Stomach (tissue), 19 donors: ENCODE measurements at places on chromosomes 3 and 15.
A peak's percentile ranks its signal among the peaks of the same experiment; 100 is the strongest.

DNA sequence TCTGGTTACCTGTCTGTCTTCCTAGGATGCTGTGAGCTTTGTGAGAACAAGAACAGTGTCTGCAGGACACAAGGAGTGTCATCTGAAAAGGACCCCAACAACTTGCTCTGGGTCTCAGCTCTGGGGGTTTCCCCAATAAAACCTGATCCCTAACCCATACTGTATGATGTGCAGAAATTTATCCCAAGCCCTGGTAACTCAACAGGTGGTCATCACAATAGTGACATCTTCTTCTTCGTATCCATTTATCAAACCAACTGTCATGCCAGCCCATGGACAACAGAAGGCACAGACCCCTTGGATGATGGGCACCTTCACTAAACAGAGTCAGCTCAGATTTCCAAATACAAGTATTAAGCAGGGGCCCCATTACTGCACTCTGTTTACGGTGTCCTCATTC is 127.5 kb downstream of the UACA start:
- DNase-seq, result no peak

DNA sequence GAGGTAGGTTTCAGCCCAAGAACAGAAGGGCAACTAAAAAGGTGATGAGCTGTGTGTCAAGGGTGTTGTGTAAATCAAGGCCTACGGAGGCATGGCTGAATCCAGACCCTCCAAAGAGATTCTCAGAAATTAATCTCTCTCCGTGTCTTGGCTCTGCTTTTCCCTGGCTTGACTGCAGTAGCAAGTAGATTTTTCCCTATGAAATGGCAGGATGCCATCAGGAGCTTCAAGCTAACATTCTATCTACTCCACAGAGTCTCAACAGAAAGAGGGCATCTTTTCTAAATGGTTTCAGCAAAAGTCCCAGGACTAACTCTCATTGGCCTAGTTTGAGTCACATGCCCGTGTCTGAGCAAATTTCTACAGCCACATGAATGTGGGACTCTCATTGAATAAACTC is 58.3 kb downstream of the LSM3 start:
- no peak for DNase-seq

GRCh38 chr15:65620833-65621232 is 905 bp upstream of the SLC24A1 start:
- DNase-seq, result no peak

GRCh38 chr3:186099178-186099577 is 9.7 kb downstream of the ETV5 start:
- DNase-seq, result peak; percentile 73

- DNase-seq, result peak; percentile 18
These were observed 4.5 kb downstream of the NDUFB5 start for GRCh38 chr3:179608931-179609720.

- no peak for DNase-seq
These were observed 258.7 kb upstream of the TGFBR2 start for GRCh38 chr3:30347679-30348216.

GRCh38 chr15:89043031-89044002 is 44.9 kb upstream of the ABHD2 start:
- DNase-seq, result no peak

DNA sequence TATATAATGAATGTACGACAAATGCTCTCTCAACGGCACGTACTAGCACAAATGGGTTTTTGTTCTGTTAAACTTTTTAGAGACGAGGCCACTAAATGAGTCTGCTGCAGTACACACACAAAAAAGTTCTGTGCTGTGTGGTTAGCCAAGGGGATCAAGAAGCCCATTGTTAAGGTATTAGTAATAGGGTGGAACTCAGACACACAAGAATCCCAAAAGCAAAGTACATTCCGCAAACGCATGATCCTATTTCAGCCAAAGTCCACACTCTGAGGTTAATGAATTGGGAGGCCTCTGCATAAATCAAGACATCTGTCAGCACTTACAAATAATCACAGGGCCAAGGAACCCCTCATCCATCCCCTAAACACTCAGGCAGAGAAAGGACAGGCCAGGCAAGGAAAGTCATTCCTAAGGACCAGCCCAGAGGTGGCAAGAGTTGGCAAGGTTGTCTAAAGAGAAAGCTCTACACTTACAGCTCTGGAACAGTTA is 12.1 kb downstream of the OSBPL10 start:
- DNase-seq, result no peak

DNA sequence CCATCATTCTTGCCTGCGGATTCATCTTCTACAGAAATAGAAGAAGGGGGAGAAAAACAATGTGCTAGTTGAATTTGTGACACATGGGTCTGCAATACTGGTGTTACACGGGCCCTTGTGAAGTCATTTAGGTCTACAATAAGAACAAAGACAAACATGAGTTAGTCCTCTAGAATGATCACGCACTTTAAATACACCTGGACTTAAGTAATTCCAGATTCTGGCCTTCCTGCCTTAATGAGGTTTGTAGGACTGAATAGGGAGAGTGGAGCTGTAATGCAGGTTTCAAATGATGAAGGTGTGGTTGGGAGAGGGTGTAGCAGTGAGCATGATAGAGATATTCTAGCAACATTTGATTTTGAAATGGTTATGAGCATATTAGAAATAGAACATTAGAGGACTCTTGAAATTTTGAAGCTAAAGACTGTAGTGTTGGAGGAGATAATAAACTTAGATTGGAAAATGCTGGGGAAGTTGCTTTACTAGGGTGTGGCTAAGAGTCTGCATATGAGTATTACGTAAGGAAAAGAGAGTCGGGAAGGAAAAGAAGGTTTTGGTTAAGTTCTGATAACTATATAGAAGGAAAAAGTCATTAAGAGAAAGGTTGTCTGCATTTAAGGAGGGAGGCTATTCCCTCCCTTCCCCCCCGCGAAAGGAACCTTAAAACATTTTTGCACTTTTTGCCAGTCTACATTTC is 606 bp downstream of the EIF2A start:
- DNase-seq, result no peak

DNA sequence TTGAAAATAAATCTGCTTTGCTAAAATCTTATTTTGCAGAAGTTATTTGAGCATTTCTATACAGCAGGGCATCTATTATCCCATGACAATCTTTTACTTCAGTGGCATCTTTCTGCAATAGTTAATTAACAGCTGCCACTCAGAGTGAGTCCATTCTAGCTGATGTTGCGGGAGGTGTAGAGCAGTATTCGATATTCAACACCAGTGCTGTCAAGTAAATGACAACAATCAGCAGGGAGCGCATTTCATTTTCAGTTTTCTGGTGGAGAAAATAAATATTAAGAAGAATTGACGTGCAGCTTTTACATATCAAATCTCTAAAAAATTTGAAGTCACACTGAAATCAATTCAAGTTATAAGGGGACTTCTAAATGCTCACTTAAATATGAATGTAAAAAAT is 286.2 kb downstream of the CTNNB1 start:
- DNase-seq, result no peak

GRCh38 chr15:88714782-88715372 is 76.1 kb downstream of the ISG20 start:
- no peak for DNase-seq

GRCh38 chr15:96672629-96673028 is 342.1 kb downstream of the NR2F2 start:
- DNase-seq, result no peak

- no peak for DNase-seq
These were observed 4.2 kb downstream of the ABTB1 start for GRCh38 chr3:127676921-127677351.

- no peak for DNase-seq
These were observed 23.9 kb upstream of the ST3GAL6 start for GRCh38 chr3:98739266-98739665.

GRCh38 chr3:76651784-76652183 is 388.1 kb upstream of the ROBO2 start:
- DNase-seq, result no peak

- no peak for DNase-seq
These were observed 40.1 kb downstream of the ADAMTSL3 start for GRCh38 chr15:83694015-83694414.

DNA sequence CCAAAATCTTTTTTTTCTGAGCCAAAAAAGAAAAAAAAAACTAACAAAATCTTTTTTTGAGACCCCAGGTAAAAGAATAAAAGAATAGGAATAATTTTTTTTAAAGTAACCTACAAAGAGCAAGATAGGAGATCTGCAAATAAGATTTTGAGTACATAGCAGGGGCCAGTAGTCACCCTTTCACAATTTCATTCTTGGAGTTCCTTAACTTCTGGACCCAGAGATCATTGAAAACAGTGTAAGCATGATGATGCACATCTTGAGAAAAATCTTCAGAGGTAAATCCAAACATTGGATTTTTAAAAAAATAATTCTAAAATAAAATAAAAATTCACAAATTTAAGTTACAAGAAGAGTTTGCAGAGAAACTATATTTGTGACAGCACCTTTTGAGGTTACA is 18.8 kb downstream of the TFRC start:
- DNase-seq, result no peak

DNA sequence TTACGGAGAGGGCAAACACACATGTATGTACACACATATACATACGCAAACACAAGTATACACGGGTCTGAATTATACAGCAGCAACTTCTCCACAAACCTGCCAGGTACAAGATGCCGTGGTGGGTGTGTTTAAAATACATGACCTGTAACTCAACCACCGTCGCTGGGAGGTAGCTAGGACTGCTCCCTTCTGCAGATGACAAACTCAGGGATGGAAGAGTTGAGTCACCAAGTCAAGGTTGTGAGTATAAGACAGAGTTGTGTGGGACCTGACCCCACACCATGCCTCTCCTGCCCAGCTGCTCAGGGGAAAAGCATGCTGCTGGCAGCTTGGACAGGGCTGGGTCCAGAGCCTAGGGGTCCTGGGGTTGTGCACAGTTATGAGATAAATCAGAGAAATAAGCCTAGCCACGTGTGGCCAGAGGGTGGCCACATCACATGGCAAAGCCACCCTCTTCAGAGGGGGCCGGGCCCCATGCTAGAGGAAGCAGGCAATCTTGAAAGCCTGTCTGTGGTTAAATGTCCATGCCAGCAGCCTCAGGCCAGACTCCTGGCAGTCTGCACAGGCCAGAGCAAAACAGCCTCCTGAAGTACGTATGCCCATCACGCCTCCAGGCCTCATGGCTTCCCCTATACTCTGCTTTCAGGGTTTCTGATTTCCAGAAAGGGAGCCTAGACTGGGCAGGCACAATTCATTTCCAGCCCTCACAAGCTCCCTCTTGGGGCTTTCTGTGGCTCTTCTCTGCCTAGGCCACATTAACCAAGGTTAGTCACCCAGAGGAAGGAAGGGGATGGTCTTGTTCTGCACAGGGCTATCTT is 107.7 kb upstream of the RPL32 start:
- no peak for DNase-seq

- DNase-seq, result no peak
These were observed 73.6 kb downstream of the EEFSEC start for GRCh38 chr3:128226795-128227395.

GRCh38 chr3:98240131-98240530 is 23.9 kb upstream of the OR5H6 start:
- DNase-seq, result no peak

- peak; percentile 36 for DNase-seq
These were observed 1.1 kb upstream of the HAPLN3 start for GRCh38 chr15:88896333-88897033.

GRCh38 chr3:187762792-187763191 is 17.5 kb upstream of the BCL6 start:
- DNase-seq, result no peak

GRCh38 chr3:177333533-177334520 is 136.5 kb upstream of the TBL1XR1 start:
- no peak for DNase-seq

DNA sequence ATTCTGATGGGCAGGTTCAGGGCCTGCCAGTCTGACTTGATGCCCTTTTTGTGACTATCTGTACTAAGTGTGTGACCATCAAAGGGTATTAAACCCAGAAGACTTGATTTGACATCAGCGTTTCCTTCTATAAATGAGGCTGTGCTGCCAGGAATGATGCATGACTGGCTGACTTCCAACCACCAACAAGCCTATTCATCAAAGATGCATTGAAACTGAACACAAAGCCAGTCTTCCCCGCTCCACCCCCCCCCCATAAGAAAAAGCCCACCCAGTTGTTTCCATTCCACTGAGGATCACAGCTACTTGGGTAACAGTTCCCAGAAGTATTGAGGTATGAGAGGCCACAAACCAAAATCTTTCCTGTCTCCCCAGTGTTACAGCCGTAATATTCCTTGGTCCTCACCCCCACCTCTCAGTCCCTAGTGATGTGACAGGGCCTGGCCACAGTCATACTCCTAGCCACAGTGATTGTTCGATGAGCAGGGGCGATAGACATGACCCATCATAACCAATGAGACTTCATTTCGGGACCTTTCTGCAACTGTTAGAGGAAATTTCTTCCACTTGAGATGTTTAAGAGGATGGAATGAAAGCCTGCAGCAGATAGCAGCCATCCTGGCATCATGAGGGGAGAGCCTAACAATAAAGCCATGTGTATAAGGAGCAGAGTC is 22.6 kb downstream of the SH3BP5 start:
- no peak for DNase-seq

- DNase-seq, result no peak
These were observed 55.9 kb upstream of the POMGNT2 start for GRCh38 chr3:43161684-43162229.

GRCh38 chr3:48057521-48057920 is 41.3 kb upstream of the MAP4 start:
- no peak for DNase-seq

DNA sequence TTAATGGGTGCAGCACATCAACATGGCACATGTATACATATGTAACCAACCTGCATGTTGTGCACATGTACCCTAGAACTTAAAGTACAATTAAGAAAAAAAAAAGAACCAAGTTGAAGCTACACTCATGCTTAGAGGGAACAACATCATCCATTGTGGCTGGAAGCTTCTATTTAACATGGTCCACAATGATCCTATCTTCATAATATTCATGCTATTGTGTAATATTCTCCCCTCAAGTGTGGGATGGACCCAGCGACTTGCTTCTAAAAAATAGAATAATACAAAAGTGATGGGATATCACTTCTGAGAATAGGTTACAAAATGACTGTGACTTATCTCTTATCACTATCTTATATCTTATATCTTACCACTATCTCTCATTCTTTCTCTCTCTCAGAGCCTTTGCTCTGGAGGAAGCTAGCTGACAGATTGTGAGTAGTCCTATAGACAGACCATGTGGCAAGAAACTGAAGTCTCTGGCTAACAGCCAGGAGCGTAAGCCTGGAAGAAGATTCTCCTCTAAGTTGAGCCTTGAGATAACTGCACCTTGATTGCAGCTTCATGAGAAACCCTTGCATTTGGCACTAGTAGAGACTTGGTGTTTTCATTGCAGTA is 198.5 kb upstream of the MRPL3 start:
- DNase-seq, result no peak

DNA sequence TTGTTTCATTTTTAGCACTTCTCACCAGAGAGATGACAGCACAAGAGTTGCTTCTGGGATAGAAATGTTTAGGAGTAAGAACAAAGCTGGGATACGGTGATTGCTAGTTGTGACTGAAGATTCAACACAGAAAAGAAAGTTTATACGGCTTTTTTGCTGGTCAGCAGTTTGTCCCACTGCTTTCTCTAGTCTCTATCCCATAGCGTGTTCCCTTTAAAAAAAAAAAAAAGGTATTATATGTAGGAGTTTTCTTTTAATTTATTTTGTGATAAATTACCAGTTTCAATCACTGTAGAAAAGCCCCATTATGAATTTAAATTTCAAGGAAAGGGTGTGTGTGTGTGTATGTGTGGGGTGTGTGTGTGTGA is 48.0 kb downstream of the PGPEP1L start:
- DNase-seq, result no peak

- DNase-seq, result no peak
These were observed 49.4 kb upstream of the LCTL start for GRCh38 chr15:66614951-66615760.
